ENCODE measurements at places on chromosomes 16 and 17. TPM values are rescaled to one million over a fixed set of nuclear protein-coding genes. Genes with fewer than 3 reads are reported as not detected.

The KRTAP1-3 gene
- not detected for total RNA-seq

The KRT24 gene
- not detected for total RNA-seq

- no peak overlapping the region for H3K27ac ChIP-seq
- DNase-seq = no peak
Measured at GRCh38 chr16:56814537-56815432, 50.2 kb upstream of the SLC12A3 start.

- H3K4me1 ChIP-seq = peaks cover 50% of the 10 kb centered on the region
- no peaks in the 10 kb centered on the region for H3K36me3 ChIP-seq
- H3K27ac ChIP-seq = peak overlapping the region; percentile 32
- no peak overlapping the region for H3K4me3 ChIP-seq
- no peak for DNase-seq
Measured at GRCh38 chr16:84643180-84643583, 5.1 kb upstream of the KLHL36 start.

GRCh38 chr16:51761001-51761400, 609.9 kb upstream of the SALL1 start:
- no peaks in the 10 kb centered on the region for H3K36me3 ChIP-seq
- H3K27ac ChIP-seq = no peak overlapping the region
- peaks cover 13% of the 10 kb centered on the region for H3K27me3 ChIP-seq
- DNase-seq = no peak

DNA sequence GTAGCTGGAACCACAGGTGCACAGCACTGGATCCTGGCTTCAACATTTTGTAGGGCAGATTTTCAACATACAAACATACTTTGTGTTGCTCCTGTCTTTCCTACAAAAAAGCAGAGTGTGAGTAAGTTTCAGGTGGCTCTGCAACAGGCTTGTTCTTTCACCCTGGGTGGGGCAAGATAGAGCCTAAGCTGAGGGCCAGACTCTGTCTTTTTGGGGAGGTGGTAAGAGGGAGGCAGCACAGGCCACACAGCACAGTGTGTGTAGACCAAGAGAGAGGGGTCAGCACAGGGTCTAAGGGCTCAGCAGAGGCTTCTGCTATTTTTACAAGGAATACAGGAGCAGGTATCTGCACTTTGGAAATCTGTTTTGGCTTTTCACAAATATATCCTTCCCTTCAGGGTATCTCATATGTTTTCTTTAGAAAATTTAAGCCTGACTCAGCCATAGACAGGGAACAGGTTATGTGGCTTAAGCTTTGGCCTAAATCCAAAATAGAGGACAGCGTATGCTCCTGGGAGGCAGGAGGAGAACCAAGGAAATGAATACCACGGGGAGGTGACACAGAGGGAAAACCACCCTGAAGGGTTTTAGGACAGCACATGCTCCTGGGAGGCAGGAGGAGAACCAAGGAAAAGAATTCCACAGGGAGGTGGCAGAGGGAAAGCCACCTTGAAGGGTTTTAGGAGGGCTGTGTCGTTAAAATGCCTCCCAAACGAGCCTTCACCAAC, 21.6 kb downstream of the EMC8 start:
- H3K27me3 ChIP-seq = no peaks in the 10 kb centered on the region
- peaks cover 67% of the 10 kb centered on the region for H3K36me3 ChIP-seq
- H3K4me3 ChIP-seq = no peak overlapping the region

GRCh38 chr17:30095507-30096244, 20.9 kb upstream of the NSRP1 start:
- no peak overlapping the region for H3K4me3 ChIP-seq
- H3K27me3 ChIP-seq = peaks cover 20% of the 10 kb centered on the region
- no peak overlapping the region for H3K27ac ChIP-seq
- DNase-seq = no peak

DNA sequence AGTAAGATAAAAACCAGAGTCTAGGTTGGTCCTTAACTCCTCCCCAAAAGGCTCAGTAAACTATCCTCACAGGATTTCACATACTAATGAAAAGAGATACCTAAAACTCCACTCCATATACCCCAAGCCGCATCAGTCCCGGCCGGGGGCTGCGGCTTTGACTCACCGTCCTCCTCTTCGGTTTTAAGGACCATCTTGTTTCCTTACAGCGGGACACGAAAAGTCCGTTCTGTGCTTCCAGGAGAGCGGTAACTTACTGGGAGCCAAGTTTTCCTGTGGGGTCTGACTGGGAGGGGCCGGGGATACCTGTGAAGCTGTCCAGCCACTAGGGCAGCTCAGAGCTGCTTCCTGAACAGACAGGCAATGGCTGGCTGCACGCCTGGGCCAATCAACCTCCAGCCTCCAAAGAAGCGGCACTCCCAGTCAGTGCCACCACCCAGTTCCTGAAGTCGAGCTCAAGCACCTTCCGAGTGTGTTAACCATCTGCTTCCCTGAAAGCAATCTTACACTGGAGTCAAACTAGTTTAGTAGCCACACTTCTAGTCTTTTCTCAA, 45.5 kb downstream of the CYTH1 start:
- no peaks in the 10 kb centered on the region for H3K27me3 ChIP-seq
- H3K4me1 ChIP-seq = peaks cover 91% of the 10 kb centered on the region
- peaks cover 7% of the 10 kb centered on the region for H3K36me3 ChIP-seq

GRCh38 chr17:6170349-6170748, 100.2 kb downstream of the WSCD1 start:
- DNase-seq = no peak
- H3K27ac ChIP-seq = no peak overlapping the region
- H3K4me1 ChIP-seq = no peaks in the 10 kb centered on the region
- peaks cover 2% of the 10 kb centered on the region for H3K27me3 ChIP-seq
- no peaks in the 10 kb centered on the region for H3K36me3 ChIP-seq
- H3K4me3 ChIP-seq = no peak overlapping the region

- no peaks in the 10 kb centered on the region for H3K36me3 ChIP-seq
- no peak for DNase-seq
- H3K27ac ChIP-seq = peak overlapping the region; percentile 82
- H3K4me3 ChIP-seq = peak overlapping the region; percentile 86
- H3K4me1 ChIP-seq = peaks cover 24% of the 10 kb centered on the region
Measured at GRCh38 chr17:29565643-29566472, 979 bp downstream of the ABHD15 start.

Data from naive thymus-derived CD8-positive, alpha-beta T cell (primary cell).